ENCODE measurements at places on chromosomes 6 and 20.

DNA sequence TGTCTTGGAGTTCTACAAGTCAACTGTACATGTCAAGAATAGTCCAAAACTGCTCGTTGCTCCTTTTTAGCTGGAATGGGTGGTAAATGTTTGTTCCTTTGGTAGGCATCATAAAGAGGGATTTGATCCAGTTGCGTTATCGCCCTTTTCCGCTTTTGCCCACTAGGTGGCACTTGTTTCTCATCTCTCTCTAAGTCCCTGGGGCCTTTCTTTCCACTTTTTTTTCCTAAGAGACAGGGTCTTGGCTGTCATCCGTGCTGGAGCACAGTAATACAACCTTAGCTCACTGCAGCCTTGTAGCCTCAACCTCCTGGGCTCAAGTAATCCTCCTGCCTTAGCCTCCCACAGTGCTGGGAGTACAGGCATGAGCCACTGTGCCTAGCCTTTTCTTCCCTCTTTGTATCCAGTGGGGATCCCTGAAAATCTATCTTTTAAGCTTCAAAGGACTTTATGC lies 20.7 kb downstream of the GTPBP2 start:
- peak; percentile 83 for DNase-seq

DNA sequence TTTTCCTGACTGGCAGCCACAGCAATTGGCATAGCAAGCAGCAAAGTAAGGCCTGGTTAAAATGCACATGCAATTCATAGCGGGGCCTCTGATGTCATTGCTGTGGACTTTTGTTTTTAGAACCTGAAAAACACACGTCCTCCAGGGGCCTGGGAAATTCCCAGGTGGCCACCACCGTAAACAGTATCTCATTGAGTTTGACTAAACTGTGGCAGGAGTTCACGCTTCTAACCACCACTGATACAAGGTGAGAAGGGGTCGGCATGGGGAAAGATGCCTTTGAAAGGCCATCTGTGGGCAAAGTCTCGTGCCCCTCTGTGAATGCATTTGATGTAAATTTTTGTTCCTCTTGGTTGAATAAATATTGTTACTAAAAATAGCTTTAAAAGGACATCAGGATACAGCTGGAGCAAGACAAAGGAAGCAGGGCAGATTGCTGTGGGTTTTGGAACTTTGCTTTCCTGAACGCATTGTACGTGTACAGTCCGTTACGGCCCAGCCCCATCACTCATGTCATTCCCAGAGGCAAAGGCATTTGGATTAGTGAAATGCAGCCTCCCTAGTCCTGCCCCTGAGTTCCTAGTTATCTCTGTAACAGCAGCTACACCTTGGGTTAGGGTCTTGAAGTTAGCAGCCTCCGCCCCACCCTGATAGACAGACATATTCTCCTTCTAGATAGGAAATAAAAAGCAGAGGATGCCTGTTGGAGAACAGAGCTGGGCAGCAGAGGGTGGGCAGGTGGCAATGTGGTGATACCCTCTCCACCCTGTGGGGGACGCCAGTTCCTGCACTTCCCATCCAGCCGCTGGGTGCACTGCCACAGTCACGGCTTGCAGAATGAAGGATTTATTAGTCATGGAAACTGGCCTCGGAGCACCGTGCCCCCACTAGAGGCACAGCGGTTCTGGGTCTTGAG lies 80.3 kb downstream of the ZDHHC14 start:
- peak; percentile 91 for DNase-seq

DNA sequence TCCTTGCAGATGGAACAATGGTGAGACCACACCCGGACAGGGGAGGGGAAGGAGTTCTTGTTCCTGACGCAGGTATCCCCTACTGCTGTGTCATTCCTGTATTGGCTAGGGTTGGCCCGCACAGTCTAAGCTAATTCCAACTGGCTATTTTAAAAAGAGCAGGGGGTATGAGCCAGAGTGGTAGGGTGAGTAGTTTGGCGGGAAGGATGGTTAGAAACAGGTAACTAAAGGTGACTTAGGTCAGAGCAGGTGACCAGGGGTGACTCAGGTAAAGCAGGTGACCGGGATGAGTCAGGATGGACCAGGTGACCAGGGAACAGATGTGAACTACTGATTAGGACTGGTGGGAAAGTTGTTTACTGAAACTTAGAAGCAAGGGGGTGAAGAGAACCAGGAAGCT lies 58.0 kb downstream of the ZNF292 start:
- DNase-seq, result no peak

GRCh38 chr20:47551841-47552240 lies 50.2 kb downstream of the NCOA3 start:
- DNase-seq, result no peak

DNA sequence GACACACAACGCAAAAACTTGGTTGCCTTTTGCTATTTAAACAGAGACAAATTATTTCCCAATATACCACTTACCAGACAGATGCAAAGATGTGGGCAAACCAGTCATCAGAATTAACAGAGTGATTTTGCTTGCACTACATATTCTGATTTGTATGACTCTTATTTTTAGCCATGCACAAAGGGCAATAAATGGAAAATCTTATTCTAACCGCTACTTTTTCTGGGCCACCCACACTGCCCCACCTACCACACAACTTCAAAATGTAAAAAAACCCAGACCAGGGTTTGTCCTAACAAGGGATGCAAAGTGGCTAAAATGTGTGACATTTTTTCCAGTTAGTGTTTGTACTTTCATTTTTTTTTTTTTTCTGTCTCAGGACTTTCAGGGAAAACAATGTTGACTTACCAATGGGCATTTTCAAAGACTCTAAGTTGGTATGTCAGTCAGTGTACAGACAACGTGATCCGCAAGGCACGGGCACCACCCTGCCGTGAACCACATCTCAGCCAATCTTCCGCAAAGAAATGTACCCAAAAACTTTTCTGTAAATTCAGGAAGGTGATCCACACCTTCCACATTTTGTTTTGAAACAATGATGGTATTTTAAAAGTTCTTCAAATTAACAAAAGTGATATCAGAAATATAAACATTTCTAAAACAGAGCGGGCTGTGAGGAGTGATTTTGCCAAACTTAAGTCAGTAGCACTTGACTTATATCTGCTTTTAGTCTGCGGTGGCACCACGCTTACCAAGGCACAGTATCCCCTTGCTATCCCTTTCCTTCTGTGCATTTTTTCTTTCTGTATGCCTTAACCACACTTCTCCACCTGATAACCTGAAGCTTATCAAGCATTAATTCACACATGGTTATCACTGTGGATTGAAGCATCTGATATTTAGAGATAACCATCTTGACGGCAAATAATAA lies 185.6 kb downstream of the GJA10 start:
- DNase-seq, result no peak

DNA sequence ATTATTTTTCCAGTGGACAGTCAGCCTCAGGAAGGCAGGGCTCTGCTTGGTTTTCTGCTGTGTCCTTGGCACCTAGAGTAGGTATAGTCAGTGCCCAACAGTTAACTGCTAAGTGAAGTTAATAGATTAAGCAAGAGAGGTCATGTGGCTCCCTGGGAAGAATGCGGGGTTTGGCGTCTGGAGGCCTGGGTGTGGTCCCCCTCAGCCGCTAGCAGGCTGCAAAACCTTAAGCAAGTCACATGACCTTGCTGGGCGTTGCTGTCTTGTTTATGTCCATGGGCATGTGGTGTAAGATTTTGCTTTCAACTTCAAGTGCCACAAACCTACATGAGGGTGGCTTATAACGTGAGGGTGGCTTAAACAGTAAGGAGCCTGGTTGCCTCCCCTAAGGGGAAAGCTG lies 75.5 kb upstream of the SCP2D1 start:
- DNase-seq, result peak; percentile 81

GRCh38 chr20:18132663-18133062 lies 5.0 kb upstream of the KAT14 start:
- no peak for DNase-seq

GRCh38 chr20:59210186-59210585 lies 46.6 kb downstream of the ZNF831 start:
- DNase-seq, result no peak

- DNase-seq, result no peak
These were observed 68.0 kb upstream of the HIVEP1 start for GRCh38 chr6:11944111-11944510.

GRCh38 chr6:143575901-143576426 lies 64.4 kb upstream of the FUCA2 start:
- DNase-seq, result no peak

GRCh38 chr6:6885521-6886170 lies 222.1 kb upstream of the RREB1 start:
- DNase-seq, result peak; percentile 71

DNA sequence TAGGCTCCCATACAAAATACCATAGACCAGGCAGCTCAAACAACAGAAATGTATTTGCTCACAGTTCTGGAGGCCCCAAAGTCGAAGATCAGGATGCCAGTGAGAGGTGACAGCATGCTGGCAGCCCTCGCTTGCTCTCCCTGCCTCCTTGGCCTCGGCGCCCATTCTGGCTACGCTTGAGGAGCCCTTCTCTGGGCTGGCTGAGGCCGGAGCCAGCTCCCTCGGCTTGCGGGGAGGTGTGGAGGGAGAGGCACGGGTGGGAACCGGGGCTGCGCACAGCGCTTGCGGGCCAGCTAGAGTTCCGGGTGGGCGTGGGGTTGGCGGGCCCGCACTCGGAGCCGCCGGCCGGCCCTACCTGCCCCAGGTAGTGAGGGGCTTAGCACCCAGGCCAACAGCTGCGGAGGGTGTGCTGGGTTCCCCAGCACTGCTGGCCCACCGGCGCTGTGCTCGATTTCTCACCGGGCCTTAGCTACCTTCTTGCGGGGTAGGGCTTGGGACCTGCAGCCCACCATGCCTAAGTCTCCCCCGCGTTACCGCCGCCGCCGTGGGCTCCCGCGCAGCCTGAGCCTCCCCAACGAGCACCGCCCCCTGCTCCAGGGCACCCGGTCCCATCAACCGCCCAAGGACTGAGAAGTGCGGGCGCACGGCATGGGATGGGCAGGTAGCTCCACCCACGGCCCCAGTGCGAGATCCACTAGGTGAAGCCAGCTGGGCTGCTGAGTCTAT lies 32.6 kb upstream of the SERPINB9 start:
- DNase-seq, result no peak

- DNase-seq, result no peak
These were observed 37.8 kb downstream of the PTPRK start for GRCh38 chr6:128482642-128483041.

- no peak for DNase-seq
These were observed 21.6 kb downstream of the DSE start for GRCh38 chr6:116392132-116393013.

GRCh38 chr6:43667245-43668150 lies 20.1 kb downstream of the MRPS18A start:
- peak; percentile 83 for DNase-seq

- peak; percentile 63 for DNase-seq
These were observed 125.6 kb downstream of the MAFB start for GRCh38 chr20:40563296-40563950.

- no peak for DNase-seq
These were observed 117.7 kb upstream of the PLCB4 start for GRCh38 chr20:8951164-8951563.

- no peak for DNase-seq
These were observed 18.1 kb upstream of the ATRN start for GRCh38 chr20:3452690-3453089.

DNA sequence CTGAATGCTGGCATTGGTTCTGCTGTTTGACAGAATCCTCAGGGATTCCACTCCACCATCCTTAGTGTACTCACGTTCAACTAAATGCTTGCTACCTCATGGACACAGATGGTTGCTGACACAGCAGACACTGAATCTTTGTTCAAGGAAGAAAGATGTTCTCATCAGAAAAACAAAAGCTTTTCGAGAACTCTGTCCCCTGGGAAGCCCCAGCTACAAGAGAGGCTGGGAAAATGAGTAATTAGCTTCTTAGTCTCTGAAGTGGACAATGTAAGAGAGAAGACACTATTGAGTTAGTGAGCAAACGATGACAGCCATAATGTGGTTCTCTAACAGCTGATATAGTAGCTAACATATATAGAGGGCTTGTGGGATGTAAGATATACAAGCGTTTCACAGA lies 30.9 kb upstream of the ENPP5 start:
- no peak for DNase-seq

DNA sequence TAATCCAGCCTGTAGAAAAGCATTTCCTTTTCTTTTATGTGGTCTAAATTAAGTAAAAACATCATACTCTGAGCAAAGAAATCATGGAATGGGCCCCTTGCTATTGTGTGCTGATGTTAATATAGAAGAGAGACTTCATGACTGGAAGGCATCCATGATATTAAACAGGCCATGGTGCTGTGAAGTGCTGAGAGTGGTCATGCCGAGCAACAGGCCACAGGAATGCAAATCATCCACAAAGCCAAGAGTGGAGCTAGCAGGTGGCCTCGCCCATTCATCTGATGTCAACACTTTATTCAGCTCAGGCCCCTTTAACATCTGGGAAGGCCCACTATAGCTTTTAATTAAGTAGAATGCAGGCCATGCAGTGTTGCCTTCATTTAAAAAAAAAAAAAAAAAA lies 115.2 kb upstream of the HMGCLL1 start:
- no peak for DNase-seq

DNA sequence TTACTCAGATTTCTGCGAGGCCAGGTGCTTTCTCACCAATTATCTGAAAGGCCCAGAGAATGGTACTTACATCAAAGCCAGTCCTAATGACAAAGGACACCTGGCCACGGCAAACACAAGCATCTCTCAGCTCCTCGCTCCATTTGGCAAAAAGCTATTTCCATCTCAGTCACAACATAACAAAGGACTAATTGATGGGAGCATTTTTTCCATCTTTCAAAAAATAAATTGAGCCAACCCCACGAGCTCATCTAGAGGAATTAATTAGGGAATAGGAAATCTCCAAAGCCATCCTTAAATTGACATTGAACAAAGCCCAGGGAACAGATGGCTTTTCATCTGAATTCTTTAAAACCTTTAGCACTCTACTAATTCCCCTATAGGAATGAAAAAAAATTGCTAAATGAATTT lies 236.7 kb downstream of the HAO1 start:
- DNase-seq, result no peak

GRCh38 chr6:75745404-75745803 lies 3.6 kb upstream of the MYO6 start:
- DNase-seq, result no peak

GRCh38 chr6:112622036-112622435 lies 274.9 kb downstream of the RFPL4B start:
- DNase-seq, result no peak

DNA sequence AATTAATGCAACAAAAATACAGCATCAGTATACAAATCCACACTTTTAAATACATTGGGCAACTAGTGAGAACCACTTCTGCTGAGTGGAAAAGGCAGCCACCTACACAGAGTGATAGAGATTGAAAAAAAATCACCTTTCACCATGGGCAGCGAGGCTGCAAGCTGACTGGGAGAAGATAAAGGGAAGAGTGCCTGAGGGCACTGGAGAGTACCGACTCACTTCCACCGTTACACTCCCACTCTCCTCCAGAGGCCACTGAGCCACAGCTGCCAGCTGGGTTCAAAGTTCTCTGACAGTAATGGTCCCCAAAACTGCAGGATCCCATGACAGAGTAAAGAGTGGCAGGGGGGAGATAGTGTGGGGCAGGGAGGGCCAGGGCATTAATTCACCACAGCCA lies 24.1 kb downstream of the PXT1 start:
- no peak for DNase-seq

GRCh38 chr6:98014442-98015201 lies 731.6 kb upstream of the MMS22L start:
- DNase-seq, result peak; percentile 1

GRCh38 chr6:136920216-136920615 lies 1.9 kb upstream of the SLC35D3 start:
- no peak for DNase-seq

Data from hematopoietic multipotent progenitor cell treated with erythropoietin and hydrocortisone succinate and interleukin-3 and kit ligand, for 8 days (in vitro differentiated cells).